Kidney glomerular epithelial cell (primary cell): ENCODE measurements at places on chromosomes 4 and X.

DNA sequence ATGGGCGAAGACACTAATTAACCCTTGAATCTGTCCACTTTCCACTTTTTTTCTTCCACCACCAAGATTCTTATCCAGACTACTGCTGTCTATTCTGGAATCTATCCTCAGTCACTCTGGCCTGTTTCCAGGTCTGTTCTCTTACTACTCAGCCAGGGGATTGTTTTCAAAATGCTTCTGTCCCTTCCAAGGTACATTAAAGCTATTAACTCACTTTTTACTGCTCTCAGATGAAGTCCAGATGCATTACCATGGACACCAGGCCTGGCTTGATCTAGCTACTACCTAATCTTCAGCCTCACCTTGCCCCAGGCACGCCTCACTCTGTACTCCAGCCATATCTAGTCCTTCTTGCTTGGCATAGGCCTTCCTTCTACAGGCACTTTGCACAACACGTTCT, 66.4 kb downstream of the GALNT7 start:
- DNase-seq, result no peak

DNA sequence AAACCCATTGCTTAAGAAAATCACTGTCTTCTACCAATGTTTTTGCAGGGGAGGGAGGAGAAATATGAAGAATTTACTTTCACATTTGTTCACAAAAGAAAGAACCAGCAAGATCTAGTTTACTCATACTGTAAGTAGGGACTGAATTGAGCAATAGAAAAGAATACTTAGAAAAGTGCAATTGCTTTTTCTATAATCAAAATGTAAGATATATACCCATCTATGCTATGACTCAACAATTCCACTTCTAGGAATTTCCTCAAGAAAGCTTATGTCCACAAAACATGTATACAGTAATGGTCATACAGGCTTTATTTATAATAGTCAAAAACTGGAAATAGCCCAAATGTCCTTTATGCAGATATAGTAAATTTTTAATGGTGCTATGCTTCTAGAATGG, 196.4 kb downstream of the LRBA start:
- DNase-seq, result no peak

DNA sequence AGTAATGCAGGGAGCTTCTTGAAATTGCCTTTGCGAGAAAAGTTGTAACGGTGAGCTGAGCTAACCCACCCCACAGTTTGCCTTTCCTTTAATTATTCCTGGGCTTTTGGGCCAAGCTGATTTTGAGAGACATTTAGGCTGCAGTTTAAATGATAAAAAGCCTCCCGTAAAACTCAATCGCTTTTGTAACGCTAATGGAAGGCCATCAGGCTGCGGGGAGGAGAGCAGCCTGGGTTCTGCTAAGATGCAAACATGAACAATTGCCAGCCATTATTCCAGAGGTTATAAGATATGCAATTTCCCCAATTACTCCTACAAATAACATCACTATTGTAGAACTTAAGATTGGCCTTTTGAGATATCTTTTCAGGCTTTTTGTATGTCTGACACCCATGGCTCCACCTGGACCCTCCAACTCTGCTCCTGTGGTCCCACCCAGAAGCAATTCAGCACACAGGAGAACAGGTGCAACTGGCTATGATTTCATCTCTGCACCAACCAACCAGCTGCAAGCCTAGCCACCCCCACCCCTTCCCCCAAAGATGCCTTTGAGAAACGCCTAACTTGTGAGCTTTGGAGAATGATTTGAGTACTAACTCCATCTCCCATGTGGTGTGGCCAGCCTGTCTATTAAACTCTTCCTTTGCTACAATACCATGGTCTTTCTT, 108.2 kb upstream of the FAM9C start:
- DNase-seq, result no peak

- peak; percentile 39 for DNase-seq
These were observed 55.4 kb downstream of the HADH start for GRCh38 chr4:108044951-108045686.

DNA sequence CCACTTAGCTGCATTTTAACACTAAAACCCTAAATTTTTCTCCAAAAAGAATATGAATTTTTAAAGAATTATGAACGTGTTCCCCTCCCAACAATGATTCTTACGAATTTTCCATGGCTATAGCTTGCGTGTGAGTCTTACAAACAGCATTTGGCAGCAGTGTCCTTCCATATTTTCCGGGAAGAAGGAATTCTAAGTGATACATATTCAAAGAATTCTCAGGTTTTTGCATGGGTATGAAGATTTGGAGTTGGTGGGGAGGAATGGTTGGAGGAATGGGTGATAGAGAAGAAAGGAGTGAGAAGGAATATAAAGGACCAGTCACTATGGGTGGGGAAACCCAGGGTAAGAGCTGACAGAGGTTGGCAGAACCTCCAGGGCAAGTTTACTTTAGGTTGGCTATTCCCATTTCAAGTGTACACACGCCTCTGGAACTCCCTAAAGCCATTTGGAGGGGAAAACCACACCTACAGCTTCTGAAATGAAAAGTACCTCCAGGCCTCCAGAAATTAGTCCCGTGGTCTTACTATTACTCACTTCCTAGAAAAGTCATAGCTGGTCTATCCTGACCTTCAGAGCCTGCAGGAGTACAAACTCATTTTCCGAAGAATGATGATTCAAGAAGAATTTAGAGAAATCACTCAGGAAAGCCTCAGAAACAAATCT, 420.8 kb upstream of the DIPK2B start:
- DNase-seq, result no peak
